Caki2 (cell line): ENCODE measurements at places on chromosomes 7 and 10. TPM values are rescaled to one million over a fixed set of nuclear protein-coding genes. Genes with fewer than 3 reads are reported as not detected.

DNA sequence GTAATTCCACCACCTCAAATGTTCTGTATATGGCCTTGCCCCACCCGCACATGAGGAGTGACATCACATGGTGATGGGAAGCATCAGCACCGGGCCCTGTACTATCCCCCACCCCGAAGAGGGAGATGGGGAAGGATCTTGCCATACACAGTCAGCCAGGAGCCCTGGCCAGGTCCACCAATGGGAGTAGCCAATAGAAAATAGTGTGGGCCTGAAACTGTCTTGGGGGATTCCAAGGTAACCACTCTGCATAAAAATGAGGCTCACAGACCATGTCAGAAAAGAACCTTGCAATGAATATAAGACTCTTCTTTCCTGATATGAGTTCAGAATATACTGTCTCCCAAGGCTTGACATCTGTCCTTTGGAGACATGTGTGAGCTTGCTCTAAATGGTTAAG is 51.1 kb downstream of the ADRB1 start:
- DNase-seq, result no peak

- DNase-seq, result no peak
Measured at GRCh38 chr7:87332321-87332720, 13.1 kb upstream of the CROT start.

GRCh38 chr7:25454020-25454419 is 225.7 kb upstream of the NPVF start:
- no peak for DNase-seq

GRCh38 chr7:27263781-27264180 is 21.2 kb downstream of the EVX1 start:
- DNase-seq, result no peak

- no peak for DNase-seq
Measured at GRCh38 chr7:158685693-158686092, 18.9 kb downstream of the NCAPG2 start.

- DNase-seq, result no peak
Measured at GRCh38 chr7:13875496-13876074, 113.9 kb downstream of the ETV1 start.

NRCAM gene
- 41.9 and 62.1 TPM in 2 replicates for total RNA-seq

ANKRD61 gene
- total RNA-seq, result not detected in 2 replicates
